Activated T-cell treated with anti-CD3 and anti-CD28 coated beads, Interleukin-2, amount 50 U/mL, for 72 hours (primary cell): ENCODE measurements at places on chromosomes 16 and 17.

DNA sequence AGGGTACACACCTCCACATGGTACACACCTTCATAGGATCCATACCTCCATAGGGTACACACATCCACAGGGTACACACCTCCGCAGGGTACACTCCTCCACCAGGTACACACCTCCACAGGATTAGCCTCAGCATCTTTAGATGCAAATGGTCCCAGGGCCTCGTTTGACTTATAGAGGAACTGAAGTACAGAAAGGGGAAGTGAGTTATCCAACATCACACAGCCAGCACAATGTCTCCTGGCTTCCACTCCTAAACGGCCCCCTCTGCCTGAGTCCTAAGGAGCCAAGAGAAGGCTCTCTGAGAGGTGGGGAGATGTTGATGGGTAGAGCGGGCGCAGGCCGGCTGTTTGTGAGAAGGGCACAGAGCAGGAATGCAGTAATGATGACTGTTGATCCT, 12.0 kb downstream of the FOXN1 start:
- DNase-seq: no peak

DNA sequence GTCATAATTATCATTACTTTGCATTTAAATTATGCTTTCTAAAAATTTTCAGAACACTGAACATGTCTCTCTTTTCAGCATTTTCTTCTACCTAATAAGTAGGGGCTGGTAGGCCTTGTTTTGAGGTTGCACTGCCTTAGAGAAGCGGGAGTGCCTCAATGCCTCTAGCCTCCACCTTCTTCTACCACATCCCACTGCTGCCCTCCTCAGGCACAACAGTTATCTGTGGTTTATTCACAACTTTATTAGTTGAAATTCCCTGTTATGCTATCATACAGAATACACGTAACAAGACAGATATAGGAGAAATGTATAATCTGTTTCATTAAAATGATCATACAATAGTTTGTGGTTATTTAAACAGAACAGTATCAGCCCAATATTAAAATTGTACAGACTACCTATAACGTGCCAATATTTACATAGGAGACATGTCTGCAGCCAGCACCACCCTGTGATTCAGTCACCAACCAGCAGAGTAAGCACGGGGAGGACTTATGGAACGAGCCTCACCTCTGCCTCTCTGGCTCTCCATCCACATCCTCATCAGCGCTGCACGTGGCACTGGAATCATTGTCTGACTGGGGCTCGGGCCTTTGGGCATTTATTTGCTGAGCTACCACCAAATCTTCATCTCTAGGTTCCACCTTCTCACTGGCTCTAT, 101.2 kb downstream of the TTC19 start:
- DNase-seq: no peak

- DNase-seq: no peak
These were observed 57.8 kb upstream of the ZNF423 start for GRCh38 chr16:49913720-49914119.

GRCh38 chr17:42819939-42820535, 4.0 kb downstream of the BECN1 start:
- DNase-seq: peak; percentile 77

DNA sequence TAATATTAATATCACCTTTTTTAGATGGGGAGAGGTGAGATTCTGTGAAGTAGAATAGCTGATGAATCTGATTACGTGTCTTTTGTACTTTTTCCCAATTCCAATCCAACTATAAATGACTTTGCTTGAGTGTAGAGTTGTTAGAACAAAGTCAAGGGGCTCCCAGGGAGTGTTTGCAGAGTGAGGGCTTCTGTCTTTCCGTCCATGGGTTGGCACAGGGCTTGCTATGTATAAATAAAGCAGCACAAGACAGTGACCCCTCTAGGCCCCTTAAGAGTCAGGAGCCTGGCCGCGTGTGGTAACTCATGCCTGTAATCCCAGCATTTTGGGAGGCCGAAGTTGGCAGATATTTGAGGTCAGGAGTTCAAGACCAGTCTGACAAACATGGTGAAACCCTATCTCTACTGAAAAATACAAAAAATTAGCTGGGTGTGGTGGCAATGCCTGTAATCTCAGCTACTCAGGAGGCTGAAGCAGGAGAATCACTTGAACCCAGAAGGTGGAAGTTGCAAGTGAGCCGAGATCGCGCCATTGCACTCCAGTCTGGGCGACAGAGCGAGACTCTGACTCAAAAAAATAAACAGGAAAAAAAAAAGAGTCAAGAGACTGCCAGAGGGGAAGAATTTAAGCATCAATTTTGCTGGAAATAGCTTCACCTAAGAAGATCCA, 127.9 kb upstream of the HS3ST3A1 start:
- DNase-seq: no peak

GRCh38 chr16:80372341-80372740, 168.5 kb upstream of the DYNLRB2 start:
- no peak for DNase-seq

- no peak for DNase-seq
These were observed 102.6 kb downstream of the N4BP1 start for GRCh38 chr16:48507391-48507790.

GRCh38 chr17:14902297-14902696, 362.8 kb downstream of the PMP22 start:
- DNase-seq: no peak

DNA sequence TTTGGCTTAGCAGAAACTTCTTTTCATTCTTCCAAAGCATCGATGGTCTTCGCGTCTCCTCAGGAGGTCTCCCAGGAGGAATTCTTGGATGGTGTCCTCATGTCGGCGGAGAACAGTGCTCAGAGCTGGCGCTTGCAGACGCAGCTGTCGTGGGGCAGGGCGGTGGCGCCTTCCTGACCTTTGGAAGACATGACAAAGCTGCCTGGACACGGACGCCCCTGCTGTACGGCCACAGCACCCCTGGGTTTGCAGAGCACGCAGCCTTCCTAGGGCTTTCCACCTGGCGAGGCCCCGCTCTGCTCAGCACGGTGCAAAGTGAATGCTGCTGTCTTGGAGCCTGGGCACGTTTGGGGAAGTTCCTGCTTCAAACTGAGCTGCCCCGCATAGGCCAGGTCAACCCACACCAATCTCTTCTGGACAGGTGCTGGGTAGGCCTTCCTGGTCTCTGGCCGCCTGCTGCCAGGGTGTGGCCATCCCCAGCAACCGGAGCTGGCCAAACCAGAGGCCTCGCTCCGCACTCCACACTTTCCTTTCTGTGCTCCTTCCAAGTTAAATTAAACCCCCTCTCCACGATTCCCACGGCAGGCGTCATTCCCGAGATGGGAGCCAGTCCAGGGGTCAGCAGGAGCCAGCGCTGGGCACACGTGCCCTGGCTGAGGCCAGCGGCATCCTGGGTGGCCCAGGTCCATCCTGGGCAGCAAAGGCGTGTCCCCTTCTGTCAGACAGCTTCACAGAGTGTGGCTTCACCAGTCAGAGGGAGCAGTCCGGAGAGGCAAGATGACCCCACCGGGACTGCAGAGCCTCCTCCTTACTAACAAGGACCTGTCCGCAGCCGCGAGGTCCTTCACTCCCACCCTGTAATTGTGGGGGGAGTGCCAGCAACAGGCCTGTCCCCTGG, 15.0 kb upstream of the KREMEN2 start:
- no peak for DNase-seq
